ENCODE measurements at places on chromosomes 13 and 19.

GRCh38 chr19:48487948-48488347 is 18.8 kb downstream of the CYTH2 start:
- DNase-seq: no peak

GRCh38 chr13:111373486-111373885 is 53.0 kb downstream of the TEX29 start:
- DNase-seq: no peak

- no peak for DNase-seq
Measured at GRCh38 chr13:108676620-108677019, 47.2 kb downstream of the MYO16 start.

DNA sequence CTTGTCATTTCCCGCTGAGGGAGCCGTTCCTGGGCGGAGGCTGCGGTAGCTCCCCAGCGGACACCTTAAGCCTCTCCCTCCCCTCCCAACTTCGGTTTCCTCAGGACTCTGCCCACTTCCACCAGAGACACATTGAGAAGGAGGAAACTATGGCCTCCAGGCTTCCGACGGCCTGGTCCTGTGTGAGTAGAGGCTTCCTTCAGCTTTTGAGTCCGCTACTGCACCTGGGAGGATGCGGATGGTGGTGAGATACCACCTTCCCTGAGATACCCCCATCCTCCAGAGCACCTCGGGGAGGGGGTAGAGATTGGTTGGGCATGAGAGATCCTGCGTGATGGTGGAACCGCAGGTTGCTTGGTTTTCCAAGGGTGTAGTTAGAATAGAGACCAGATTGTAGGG is 955 bp downstream of the ZNF274 start:
- DNase-seq: no peak

DNA sequence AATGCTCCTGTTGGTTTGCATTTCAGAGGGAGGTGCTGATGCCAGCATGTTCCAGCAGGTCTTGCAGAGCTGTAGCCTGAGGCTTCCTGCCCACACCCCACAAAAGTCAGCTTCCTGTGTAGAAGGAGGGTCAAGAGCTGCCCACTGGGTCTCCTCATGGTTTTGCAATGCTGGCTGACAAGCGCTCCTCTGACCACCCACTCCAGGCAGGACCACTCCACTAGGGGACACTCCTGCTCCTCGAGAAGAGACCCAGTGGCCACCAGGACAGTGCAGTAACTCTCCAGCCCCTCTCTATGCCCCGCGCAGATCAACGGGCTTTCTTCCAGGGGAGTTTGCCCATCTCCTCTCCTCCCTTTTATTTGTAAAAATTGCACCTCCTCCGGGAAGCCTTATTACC is 72.9 kb upstream of the UQCRFS1 start:
- peak; percentile 69 for DNase-seq

- DNase-seq: no peak
Measured at GRCh38 chr19:44818466-44819031, 9.6 kb downstream of the BCAM start.

DNA sequence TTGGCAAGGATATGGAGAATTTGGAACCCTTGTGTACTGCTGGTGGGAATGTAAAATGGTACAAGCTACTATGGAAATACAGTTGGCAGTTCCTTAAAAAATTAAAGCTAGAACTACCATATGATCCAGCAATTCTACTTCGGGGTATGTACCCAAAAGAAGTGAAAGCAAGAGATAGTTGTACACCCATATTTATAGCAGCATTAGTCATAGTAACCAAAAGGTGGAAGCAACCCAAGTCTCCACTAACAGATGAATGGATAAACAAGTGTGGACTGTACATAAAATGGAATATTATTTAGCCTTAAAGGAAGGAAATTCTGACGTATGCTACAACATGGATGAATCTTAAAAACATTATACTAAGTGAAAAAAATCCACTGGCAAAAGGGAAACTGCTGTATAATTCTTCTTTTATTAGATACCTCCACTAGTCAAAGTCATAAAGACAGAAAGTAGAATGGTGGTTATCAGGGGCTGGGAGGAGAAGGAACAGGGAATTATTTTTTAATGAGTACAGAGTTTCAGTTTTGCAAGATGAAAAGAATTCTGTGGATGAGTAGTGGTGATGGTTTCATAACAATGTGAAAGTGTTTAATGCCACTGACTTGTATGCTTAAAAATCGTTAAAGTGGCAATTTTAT is 141.6 kb downstream of the RXFP2 start:
- no peak for DNase-seq

DNA sequence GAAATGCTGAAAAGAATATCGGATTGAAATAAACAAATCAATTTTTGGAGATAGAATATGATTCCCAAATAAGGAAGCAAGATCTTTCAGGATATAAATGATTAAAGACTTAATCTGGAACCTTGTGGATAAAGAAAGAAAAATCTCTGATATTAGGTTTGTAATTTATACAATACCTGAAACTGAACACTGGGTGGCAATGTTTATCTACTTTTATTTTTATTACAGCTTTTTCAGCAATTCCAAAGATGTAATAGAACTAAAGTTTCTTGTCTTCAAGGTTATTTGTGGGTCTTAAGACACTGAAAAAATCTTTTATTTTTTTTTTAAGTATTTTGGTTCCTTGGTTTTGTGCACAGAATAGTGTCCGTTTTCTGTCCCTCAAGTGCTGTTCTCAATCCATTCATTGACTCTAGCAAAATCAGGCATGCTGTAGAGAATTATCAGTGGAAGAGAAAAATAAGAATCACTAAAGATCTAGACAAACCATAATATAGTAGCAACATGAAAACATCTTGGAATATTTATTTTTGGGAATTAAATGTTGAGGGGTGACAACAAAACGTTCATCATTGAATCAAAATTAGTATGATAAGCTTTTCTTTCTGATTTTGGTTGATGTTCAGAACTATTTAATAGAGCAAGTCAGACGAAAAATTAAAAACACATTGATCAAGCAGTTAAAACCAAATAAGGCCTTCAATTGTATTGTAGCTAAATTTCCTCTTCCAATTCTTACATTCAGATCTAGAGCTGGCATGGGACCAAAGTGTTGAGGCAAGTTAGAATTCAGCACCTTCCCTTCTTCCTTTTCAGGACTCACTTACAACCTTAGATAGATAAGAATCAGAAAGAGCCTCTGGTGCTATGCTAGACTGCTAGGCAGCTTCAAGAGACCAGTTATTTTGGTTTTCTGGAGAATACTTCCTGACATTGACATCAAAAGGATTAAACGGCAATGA is 704.4 kb upstream of the PCDH20 start:
- DNase-seq: no peak

Data from right forelimb (tissue), 1 donor.